Suprapubic skin (tissue), 4 donors: ENCODE measurements at places on chromosomes 2 and 18. TPM values are rescaled to one million over a fixed set of nuclear protein-coding genes. Genes with fewer than 3 reads are reported as not detected.

Gene G6PC2
- not detected for total RNA-seq

Gene FER1L5
- total RNA-seq = not detected

Gene MXD1
- total RNA-seq = 14.3 TPM

Gene CTAGE1
- not detected for total RNA-seq

Gene NEB
- total RNA-seq = 7.7 TPM

Gene RIT2
- total RNA-seq = not detected

Gene CNOT9
- 42.9 TPM for total RNA-seq

- DNase-seq = no peak
- H3K27ac ChIP-seq = no peak overlapping the region
- peaks cover 21% of the 10 kb centered on the region for H3K4me1 ChIP-seq
- H3K27me3 ChIP-seq = no peaks in the 10 kb centered on the region
- H3K4me3 ChIP-seq = no peak overlapping the region
Observed at GRCh38 chr2:207337234-207338219, 171.8 kb upstream of the KLF7 start.

DNA sequence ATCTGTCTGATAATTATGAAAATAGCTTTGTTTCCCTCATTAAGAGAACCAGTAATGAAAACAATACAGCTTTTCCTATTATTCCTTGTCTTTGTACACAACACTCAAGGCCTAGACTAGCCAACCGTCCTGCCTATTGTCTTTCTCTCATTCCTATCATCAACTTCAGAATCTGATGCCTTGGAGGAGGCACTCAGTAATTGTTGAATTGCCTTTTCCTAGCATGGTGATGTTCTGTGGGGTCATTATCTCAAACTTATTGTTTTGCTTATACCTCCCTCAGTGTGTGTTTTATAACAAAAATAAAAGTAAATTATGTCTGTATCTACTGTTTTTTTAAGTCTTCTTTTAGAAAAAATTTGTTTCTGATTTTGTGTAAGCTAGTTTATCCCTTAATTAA is 208.7 kb downstream of the RIT2 start:
- H3K27me3 ChIP-seq = no peaks in the 10 kb centered on the region
- H3K27ac ChIP-seq = no peak overlapping the region
- no peaks in the 10 kb centered on the region for H3K4me1 ChIP-seq
- no peak for DNase-seq
- H3K4me3 ChIP-seq = no peak overlapping the region

DNA sequence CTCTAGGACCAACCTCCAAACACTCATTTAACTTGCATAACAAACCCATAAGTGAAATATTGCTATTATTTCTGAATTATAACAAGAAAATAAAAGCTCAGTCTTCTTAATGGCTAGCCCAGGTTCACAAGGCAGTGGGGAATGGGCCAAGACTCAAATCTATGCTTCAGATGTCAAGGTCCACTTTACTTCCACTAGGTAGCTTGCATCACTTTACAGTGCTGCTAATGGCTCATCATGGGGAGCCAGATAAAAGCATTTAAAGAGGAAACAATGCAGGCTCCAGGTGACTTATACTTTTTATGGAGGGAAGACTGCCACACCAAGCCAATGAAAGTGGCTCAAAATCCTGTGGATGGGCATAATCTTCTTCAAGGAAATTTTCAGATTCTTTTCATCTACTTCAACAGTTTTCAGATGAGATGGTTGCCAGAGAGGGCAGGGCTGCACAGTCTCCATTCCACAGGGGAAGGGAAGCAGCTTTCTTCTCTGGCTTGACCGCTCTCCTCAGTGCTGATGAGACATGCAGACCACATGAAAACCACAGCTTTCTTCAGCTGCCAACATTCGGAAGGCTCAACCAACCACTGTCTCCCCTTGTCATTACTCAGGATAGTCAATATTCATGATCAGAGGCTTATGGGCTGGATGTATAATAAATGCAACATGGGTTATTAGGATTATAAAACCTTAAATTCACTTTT is 361.9 kb upstream of the MEX3C start:
- no peaks in the 10 kb centered on the region for H3K4me1 ChIP-seq
- no peak overlapping the region for H3K4me3 ChIP-seq
- no peak for DNase-seq
- no peaks in the 10 kb centered on the region for H3K27me3 ChIP-seq
- H3K36me3 ChIP-seq = no peaks in the 10 kb centered on the region
- no peak overlapping the region for H3K27ac ChIP-seq

GRCh38 chr2:218152777-218153176 is 14.0 kb downstream of the CXCR1 start:
- no peaks in the 10 kb centered on the region for H3K36me3 ChIP-seq
- H3K4me1 ChIP-seq = peaks cover 14% of the 10 kb centered on the region
- DNase-seq = no peak
- no peaks in the 10 kb centered on the region for H3K27me3 ChIP-seq
- H3K4me3 ChIP-seq = no peak overlapping the region
- H3K27ac ChIP-seq = peak overlapping the region; percentile 34

DNA sequence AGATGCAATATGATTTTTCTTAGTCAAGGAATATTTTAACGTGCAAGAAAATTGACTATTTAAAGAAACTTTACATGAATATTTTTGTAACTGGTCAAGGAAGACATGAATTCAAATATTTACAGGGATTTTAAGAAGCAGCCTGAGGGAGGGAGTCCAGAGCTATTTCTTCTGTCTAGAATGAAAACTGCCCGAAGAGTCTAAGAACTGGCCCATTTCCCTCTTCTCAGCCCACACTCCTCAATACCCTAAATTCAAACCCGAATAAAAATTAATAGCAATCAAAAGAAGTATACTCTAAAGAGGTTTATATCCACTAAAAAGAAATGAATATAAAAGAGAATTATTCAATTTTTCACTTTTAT is 6.5 kb upstream of the NDUFV2 start:
- no peak overlapping the region for H3K4me3 ChIP-seq
- no peak overlapping the region for H3K27ac ChIP-seq

GRCh38 chr2:50838316-50838715 is 193.6 kb downstream of the NRXN1 start:
- no peak overlapping the region for H3K27ac ChIP-seq
- no peak overlapping the region for H3K4me3 ChIP-seq
- H3K4me1 ChIP-seq = no peaks in the 10 kb centered on the region
- DNase-seq = no peak
- H3K36me3 ChIP-seq = no peaks in the 10 kb centered on the region
- H3K27me3 ChIP-seq = no peaks in the 10 kb centered on the region

DNA sequence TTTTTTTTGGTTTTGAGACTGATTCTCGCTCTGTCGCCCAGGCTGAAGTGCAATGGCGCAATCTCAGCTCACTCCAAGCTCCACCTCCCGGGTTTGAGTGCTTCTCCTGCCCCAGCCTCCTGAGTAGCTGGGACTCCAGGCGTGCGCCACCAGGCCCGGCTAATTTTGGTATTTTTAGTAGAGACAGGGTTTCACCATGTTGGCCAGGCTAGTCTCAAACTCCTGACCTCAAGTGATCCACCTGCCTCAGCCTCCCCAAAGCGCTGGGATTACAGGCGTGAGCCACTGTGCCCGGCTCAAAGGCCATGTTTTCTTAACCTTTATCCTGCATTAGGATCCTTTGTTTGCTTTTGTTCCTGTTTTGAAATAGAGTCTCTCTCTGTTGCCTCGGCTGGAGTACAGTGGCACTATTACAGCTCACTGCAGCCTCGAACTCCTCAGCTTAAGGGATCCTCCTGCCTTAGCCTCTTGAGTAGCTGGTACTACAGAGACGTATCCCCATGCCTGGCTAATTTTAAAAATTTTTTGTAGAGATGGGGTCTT is 41.0 kb downstream of the NPC1 start:
- no peak overlapping the region for H3K4me3 ChIP-seq
- peaks cover 8% of the 10 kb centered on the region for H3K4me1 ChIP-seq
- H3K27ac ChIP-seq = no peak overlapping the region
- no peak for DNase-seq
- no peaks in the 10 kb centered on the region for H3K27me3 ChIP-seq

DNA sequence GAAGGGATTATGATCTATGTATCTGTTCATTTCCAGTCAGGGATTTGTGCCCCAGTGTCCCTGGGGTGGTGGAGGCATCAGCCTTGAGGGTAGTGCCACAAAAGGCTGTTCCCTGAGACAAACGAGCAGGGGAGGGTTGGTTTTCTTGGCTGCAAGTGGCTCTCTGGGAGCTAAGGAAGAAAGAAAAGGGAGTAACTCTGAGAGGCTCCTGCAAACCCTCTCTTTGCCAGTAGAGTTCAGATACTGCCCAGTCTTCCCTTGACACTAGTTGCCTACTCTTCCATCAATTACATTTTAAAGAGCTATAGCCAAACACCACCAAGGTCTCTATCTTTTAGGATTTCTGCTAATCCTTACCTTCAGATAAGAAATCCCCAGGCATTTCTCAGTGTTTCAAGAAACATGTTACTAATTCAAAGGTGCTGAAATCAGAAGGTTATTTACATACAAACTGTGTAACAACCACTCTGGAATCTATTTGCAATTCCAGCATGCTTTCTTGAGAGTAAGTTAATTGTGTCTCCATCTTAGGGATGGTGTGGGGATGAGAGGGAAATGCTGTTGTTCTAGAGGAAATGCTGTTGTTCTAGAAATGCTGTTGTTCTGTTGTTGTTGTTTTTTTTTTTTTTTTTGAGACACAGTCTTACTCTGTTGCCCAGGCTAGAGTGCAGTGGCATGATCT is 18.7 kb upstream of the KCTD1 start:
- H3K4me3 ChIP-seq = no peak overlapping the region
- no peak overlapping the region for H3K27ac ChIP-seq
- H3K27me3 ChIP-seq = no peaks in the 10 kb centered on the region
- peaks cover 5% of the 10 kb centered on the region for H3K4me1 ChIP-seq

- no peaks in the 10 kb centered on the region for H3K36me3 ChIP-seq
- peak within 1 kb of the TSS; percentile 85 for H3K4me3 ChIP-seq
Observed at GRCh38 chr2:159616286-159616701, at the start of gene BAZ2B. TSS of gene BAZ2B (minus strand) at chr2:159616548. CDS start at chr2:159478719, 137,829 bp downstream.

DNA sequence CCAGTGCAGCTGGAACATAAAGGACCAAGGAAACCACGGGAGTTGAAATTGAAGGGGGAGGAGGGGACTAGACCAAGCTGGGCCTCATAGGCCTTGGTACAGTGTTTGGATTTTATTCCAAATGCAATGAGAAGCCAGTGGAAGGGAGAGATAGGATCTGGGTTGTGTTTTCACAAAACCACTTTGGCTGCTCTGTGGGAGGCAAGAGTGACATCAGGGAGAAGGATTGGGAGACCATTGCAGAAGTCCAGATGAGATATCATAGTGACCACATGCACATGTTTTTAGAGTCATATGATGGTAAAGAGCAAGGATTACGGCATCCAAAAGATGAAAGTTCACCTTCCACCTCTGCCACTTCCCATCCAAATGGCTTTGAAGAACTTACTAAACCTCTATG is 210.2 kb downstream of the PAX3 start:
- no peaks in the 10 kb centered on the region for H3K27me3 ChIP-seq
- no peaks in the 10 kb centered on the region for H3K36me3 ChIP-seq
- no peak overlapping the region for H3K4me3 ChIP-seq
- H3K27ac ChIP-seq = no peak overlapping the region

DNA sequence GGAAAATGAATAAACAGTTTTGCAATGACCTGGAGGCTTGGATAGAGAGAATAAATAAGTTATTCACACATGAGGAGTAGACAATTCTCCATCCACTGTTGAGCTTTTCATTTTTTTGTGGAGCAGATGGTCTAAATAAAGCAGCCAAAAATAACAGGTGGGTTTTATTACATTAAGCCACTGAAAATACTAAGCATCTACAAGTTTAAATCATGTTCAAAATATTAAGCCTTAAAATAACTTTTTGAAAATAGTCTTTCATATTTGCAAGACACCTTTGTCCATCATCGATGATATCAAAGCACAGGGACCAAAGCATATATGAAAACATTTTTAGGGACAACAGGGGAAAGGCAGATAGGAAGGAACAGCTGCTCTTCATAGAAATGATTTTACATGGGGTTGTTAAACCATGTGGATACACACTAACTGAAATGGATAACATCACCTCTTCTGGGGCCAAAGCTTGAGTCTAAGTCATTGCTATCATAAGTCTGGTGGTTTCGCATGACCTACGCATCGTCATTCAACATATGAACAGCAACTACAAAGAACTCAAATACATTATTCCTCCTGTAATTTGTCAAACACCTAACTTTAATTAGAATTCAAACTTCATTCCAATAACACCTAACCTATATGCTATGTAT is 197.6 kb upstream of the CHST9 start:
- H3K27ac ChIP-seq = no peak overlapping the region
- no peaks in the 10 kb centered on the region for H3K4me1 ChIP-seq
- no peak for DNase-seq
- no peaks in the 10 kb centered on the region for H3K36me3 ChIP-seq
- no peak overlapping the region for H3K4me3 ChIP-seq
- no peaks in the 10 kb centered on the region for H3K27me3 ChIP-seq

DNA sequence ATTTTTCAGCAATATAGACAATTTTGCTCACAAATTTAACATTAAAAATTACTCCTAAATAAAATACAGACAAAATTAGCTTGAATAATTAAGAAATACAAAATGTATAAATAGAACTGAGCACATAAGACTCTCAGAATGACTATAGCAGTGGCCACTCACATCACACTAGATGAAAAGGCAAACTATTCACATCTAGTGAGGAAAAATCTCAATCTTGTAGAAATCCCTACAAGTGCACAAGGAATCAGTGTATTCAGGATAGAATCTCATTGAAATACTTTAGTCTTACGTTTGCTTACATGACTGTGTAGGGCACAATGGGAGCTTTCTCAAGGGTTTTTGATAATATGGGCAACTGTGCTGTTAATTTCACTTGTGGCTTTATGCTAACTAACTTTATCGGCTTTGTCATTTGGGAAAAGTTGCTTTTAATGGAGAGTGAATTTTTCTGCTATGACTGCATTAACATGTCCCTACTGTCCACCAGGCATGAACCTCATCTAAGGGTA is 678.9 kb upstream of the LRRTM4 start:
- H3K36me3 ChIP-seq = no peaks in the 10 kb centered on the region
- H3K27me3 ChIP-seq = no peaks in the 10 kb centered on the region
- no peak overlapping the region for H3K4me3 ChIP-seq
- H3K27ac ChIP-seq = no peak overlapping the region

DNA sequence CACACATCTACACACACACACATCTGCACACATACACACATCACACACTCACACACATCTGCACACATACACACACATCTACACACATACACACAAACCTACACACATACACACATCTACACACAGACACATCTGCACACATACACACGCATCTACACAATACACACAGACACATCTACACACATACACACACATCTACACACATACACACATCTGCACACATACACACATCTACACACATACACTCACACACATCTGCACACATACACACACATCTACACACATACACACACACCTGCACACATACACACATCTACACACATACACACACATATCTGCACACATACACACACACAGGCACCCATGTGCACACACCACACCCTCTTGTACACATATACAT is 400 bp upstream of the PRLH start:
- H3K27me3 ChIP-seq = peaks cover 16% of the 10 kb centered on the region
- no peak overlapping the region for H3K4me3 ChIP-seq
- H3K4me1 ChIP-seq = no peaks in the 10 kb centered on the region

DNA sequence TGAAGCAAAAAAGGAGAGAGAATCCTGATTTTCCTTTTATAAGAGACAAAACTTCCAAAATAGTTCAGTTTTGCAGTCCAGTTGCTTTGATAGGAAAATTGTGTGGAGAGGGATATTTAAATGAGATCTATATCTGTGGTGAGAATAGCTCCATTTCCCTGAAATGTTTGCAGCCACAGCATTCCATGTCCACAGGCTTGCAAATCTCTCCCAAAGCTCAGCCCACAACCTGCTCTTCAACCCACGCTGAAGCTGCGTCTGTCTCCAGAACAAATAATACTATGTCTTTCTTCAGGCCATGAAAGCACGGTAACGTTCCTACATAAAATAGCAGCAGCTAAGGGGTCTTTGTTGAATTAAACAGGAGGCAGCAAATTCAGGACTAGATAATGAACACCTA is 31.8 kb downstream of the TMEM17 start:
- no peaks in the 10 kb centered on the region for H3K27me3 ChIP-seq
- peak overlapping the region; percentile 75 for H3K27ac ChIP-seq
- H3K4me3 ChIP-seq = no peak overlapping the region
- no peak for DNase-seq
- H3K36me3 ChIP-seq = no peaks in the 10 kb centered on the region
- H3K4me1 ChIP-seq = peaks cover 93% of the 10 kb centered on the region
